OCI-M1 (cell line): ENCODE measurements at places on chromosomes 5 and 9.

- DNase-seq = no peak
These were observed 121.7 kb downstream of the NREP start for GRCh38 chr5:111635151-111635902.

DNA sequence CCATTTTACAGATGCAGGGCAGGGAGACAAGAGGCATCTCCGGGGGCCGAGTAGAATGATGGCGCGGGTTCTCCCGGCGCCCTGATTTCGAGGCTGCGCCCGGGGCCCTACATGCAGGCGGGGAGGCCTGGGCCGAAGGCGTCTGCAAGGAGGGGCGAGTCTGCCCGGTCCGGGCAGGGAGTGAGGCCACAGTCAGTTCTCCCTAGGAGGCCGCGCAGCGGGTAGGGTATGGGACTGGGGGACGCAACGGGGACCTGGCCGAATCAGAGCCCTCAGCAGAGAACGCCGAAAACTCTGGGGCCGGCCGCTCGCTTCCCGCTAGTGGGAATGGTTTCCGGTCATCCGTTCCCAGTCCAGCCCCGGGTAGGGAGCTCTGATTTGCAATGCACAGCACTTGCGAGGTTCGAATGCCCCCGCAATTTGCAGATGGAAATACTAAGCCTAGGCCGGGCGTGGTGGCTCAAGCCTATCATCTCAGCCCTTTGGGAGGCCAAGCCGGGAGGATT is 6.4 kb downstream of the TLX3 start:
- no peak for DNase-seq

DNA sequence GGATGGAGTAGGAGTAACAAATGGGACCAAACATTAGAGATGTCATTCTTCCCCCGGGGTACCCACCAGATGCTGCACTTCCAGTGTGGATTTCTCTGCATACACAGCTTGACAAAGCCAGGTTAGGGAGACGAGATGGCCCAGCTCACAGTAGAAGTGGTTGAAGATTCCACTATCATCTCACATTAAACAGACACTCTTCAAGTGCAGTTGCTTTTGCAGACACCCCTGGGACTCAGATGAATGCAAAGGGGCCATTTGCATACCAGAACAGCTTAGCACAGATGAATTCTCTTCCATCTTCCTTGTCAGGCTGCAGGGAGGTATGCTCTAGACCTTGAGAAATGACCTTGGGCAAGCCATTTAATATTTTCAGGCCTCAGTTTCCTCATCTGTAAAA is 12.6 kb upstream of the C5orf58 start:
- DNase-seq = no peak

- no peak for DNase-seq
These were observed 39.2 kb downstream of the OLFM1 start for GRCh38 chr9:135126451-135127187.

- DNase-seq = no peak
These were observed 191.7 kb upstream of the NR3C1 start for GRCh38 chr5:143594902-143595818.

- DNase-seq = no peak
These were observed 74.9 kb downstream of the TRIO start for GRCh38 chr5:14218011-14218410.

DNA sequence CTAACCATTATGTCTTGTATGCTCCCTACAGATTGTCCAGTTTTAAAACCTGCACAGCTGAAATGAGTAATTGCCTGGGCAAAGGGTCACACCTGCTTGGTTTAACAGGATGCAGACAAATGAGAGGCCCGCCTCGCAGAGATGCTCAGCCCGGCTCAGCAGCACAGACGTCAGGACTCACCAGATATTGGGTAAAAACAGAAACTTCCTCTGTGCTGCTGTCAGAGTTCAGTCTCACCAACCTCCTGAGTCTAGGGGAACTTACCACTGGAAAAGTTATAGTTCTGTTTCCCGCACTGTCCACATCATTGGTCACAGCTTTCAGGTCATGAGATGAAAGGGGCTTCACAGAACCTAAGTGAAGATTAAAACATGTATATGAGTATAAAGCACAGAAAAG is 152.5 kb downstream of the ESM1 start:
- no peak for DNase-seq

DNA sequence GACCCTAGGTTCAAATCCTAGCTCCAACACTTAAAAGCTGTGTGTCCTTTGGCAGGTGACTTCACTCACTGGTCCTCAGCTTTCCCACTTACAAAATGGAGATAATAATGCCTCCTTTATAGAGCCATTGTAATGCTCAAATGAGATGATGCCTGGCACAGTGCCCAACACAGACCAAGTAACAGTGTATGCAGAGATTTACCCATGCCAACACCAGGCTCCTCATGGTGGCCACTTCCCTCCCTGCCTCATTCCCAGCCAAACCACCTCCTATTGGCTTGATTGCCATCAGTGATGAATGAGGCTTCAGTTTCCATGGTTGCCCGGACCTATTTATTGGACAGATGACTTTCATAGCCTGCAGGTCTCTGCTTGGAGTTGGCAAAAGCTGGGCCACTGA is 469.4 kb downstream of the CDK5RAP2 start:
- no peak for DNase-seq

- DNase-seq = no peak
These were observed 11.5 kb downstream of the CCDC127 start for GRCh38 chr5:206406-206805.

DNA sequence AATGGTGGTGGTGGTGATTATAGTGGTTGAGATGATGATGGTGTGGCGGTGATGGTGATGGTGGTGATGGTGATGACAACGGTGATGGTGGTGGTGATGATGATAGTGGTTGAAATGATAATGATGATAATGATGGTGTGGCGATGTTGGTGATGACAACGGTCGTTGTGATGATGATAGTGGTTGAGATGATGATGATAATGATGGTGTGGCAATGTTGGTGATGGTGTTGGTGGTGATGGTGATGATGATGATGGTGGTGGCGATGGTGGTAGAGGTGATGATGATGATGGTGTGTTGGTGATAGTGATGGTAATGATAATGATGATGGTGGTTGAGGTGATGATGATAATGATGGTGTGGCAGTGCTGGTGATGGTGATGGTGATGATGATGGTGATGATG is 48.0 kb downstream of the PHF2 start:
- DNase-seq = no peak
